ENCODE measurements at places on chromosomes 11 and 22.

- DNase-seq: no peak
Observed at GRCh38 chr11:76279646-76280045, 73.3 kb upstream of the WNT11 start.

GRCh38 chr11:8262552-8263108 lies 1.0 kb downstream of the LMO1 start:
- no peak for DNase-seq

DNA sequence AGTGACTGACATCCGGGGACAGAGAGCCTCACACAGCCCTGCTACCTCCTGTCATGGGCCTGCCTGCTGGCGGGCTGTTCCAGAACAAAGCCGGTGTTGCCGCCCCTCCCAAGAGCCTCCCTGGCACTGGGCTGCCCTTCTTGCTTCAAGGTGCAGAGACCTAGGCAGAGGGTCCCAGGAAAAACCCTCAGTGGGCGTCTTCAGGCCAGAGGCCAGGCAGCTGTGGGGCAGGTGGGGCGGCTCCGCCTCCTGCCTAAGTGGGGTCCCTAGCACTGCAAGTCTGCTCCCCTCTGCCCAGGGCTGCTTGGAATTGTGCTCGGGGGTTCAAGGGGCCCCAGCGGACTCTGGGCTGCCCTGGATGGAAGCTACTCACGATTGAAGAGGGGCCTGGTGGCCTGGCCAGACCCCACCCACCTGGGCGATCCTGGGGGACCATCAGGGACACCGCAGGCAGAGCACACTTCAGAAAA lies 20.4 kb upstream of the GNB1L start:
- DNase-seq: no peak

GRCh38 chr11:4118107-4118506 lies 23.5 kb downstream of the RRM1 start:
- no peak for DNase-seq

- no peak for DNase-seq
Observed at GRCh38 chr11:15057329-15057728, 16.1 kb upstream of the CALCB start.

GRCh38 chr11:4881188-4881587 lies 512 bp upstream of the OR51T1 start:
- no peak for DNase-seq

DNA sequence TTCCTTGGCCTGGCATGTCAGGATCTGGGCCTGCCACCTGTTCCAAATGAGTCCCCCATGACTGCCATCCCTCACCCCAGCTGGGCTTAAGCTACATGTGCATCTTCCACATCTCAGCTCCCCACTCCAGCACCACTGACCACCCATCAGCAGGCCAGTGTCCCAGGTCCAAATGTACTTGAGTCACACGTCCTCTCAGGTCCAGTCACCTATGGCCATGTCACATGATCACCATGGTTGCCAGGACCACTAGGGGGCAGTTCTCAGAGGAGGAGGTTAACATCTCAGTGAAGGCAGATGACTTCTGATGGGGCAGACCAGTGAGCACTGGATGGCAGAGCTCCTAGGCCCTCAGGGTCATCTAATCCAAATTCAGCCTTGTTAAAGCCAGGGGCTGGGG lies 41.9 kb upstream of the WNT11 start:
- no peak for DNase-seq

DNA sequence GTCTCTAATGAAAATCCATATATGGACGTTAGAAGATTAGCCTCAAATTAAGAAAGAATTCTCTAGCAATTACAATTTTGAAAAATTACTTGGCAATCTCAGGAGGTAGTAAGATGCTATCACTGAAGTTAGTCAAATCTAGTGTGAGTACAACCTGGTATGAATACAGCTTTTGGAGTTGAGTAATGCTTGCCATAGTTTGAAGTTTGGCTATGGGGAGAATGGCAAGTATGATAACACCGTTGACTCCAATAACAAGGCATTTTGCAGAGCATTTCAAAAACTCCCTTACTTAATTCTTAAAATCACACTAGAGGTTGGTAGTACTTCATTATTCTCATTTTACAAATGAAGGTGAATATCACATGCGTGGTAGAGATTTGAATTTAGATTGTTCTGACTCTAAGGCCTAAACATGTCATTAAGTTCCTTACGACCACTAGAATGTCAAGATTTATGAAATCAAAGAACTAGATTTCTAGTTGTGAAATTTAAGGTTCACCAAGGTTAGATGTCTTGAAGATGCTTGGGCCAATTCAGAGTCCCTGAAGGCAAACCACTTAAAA lies 355.4 kb downstream of the ETS1 start:
- DNase-seq: no peak

DNA sequence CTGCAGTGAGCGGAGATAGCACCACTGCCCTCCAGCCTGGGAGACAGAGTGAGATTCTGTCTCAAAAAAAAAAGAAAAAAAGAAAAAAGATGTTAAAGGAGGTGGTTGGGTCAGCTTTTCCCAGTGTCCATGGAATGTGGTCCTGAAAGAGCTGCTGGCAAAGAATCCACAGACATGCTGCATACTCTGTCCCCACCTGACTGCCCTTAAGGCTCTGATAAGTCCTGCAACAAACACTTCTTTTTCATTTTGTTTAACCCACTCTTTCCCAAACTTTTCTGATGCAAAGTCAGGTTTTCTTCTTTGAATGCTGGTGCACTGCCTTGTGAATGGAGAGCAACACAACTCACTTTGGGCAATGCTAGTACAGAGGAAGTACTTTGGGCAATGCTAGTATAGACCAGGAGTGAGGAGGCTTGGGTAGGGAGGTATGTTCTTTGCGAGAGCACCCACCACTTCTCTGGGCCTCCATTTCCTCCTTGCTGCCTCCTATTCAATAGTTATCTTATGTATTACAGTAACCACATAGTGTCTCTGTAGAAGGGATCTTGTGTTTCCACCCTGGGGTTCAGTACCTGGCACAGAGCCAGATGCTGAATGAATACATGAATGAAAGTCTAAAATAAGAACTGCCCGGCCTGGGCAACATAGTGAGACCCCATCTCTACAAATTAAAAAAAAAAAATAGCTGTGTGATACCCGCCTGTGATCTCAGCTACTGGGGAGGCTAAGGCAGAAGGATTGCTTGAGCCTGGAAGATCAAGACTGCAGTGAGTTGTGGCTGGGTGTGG lies 18.9 kb downstream of the LIF start:
- DNase-seq: no peak

DNA sequence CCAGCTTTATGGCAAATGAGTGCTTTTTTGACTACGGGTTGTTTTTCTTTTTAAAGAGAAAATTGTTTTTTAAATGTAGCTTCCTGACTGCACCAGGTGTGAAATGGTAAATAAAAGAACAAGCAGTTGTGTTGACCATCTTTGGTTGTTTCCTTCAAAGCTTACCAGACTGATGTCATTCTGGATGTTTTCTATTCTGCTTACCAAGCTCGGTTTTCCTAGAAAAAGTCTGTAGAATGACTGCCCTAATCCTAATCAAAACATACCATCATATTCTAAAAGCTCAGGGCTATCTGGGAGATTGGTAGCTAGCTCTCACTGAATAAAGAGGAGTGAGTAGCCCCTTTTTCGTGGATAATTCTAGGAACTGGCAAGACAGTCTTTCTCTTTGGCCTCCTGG lies 77.7 kb downstream of the GAB2 start:
- no peak for DNase-seq

DNA sequence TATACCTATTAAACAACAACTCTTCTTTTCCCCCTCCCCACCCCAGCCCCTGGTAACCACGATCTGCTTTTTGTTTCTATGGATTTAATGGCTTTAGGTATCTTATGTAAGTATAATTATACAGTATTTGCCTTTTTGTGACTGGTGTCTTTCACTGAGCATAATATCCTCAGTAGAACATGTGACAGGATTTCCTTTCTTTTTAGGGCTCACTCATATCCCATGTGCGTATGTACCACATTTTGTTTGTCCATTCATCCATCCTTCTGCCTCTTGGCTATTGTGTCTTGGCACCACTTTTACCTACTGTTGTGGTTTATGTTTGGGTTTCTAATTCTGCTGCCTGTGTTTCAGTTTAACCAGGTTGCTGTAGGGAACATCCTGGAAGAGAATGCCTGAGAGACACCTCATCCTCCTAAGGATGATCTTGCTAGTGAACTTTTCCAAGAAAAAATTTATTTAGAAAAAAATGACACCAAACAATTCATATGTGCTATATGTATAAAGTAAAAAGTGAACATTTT lies 77.6 kb upstream of the SESN3 start:
- no peak for DNase-seq

DNA sequence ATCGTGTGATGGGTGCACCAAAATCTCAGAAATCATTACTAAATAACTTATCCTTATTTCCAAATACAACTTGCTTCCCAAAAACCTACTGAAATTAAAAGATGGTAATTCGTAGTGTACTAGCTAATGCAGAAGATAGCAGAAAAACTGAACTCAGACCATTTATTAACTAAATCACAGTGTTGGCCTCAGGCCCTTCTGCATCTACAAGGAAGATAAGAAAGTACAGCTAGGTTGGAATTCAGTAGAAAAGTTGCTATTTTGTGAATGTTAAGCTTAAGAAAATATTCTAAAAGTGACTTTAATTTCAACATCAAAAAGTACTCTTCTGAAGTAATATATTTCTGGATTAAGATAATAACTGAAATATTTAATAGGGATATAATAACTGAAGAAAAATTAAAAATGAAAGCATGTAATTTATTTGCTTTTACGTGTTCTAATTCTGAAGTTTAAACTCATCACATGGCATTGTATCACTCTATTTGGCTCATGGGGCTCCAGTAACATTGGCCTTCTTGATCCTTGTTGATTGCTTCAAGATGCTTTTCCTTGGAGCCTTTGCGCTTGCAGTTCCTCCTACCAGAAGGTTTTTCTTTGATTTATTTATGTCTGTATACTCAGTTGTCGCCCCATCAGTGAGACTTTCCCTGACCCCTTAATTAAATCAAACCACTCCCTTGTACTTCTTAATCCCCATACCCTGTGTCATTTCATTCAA lies 847.9 kb upstream of the ANO3 start:
- DNase-seq: no peak

GRCh38 chr11:87128372-87128771 lies 90.6 kb downstream of the TMEM135 start:
- no peak for DNase-seq

- no peak for DNase-seq
Observed at GRCh38 chr22:43880541-43880991, 11.2 kb downstream of the PNPLA5 start.

- no peak for DNase-seq
Observed at GRCh38 chr11:85884581-85885021, 29.4 kb downstream of the CCDC83 start.

DNA sequence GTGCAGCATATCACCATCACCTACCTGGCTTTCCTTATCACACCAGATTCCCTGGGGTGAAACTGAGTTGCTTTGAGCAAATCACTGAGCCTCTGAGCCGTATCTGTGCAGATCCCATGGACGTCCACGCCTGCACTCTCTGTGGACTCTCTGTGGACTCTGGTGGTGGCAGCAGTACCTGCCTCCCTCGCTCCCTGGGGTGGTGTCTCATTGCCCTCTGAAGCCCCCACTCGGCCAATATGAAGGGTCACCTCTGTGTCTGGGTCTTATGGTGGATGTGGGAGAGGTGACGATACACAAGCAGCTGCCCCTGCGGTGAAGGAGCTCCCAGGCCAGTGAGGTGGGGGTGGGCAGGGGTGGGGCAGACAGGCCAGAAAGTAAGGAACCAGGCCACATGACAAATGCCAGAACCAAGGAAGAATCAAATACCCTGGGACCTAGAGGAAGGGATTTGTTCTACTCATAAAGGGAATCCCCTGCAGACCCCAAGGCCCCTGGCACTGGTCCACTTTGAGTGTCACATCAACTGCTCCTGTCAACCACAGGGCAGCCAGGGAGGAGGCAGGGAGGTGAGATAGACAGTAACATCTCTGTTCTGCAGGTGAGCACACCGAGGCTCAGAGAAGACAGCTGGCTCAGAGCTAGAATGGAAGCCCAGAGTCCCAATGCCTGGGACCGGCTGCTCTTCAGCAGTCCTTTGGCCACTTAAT lies 9.2 kb upstream of the CHST1 start:
- no peak for DNase-seq

GRCh38 chr22:49957826-49958365 lies 2.7 kb upstream of the PIM3 start:
- DNase-seq: no peak

- DNase-seq: no peak
Observed at GRCh38 chr11:494761-495536, 12.1 kb downstream of the RNH1 start.

DNA sequence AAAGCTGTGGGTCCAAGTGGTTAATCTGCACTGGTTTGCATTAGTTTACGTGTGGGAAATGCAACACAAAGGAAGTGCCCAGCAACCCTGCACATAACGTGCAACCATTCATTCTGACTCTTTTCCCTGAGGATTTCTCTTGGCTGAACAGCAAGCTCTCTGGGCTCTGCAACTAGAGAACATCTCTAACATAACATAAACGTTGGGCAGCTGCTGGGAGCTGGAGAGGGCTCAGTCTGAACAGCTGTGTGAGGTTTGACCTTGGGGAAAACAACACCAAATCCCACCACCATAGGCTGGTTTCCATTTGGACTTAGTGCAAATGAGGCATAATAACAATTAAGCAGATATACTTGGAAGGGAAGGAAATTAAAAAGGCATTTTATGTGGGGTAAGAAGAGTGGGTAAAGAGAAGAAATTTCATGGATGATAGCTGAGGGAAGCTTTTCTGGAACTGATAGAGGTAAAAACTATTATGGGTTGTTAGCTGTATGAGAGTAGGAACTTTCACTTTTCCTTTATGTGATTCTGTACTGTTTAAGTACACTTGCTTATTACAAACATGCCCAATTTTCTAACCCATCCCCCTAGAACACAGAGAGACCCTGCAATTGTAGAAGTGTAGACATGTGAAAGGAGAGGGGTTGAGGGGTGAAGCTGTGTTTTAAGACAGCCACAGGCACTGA lies 76.2 kb downstream of the SNX19 start:
- no peak for DNase-seq

DNA sequence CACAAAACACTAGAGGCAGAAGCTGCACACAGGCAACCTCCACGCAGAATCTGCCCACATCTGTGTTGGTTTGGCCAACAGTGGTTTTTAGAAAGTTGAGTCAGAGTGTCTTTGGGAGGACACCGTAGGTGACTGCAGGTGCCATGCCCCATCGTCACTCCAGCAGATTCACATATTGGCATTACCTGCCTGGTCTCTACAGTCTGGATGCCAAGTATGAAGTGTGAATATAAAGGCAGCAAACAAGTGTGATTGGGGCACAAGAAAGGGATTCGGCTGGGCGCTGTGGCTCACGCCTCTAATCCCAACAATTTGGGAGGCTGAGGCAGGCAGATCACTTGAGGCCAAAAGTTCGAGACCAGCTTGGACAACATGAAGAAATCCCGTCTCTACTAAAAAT lies 11.0 kb upstream of the FXYD2 start:
- DNase-seq: no peak

DNA sequence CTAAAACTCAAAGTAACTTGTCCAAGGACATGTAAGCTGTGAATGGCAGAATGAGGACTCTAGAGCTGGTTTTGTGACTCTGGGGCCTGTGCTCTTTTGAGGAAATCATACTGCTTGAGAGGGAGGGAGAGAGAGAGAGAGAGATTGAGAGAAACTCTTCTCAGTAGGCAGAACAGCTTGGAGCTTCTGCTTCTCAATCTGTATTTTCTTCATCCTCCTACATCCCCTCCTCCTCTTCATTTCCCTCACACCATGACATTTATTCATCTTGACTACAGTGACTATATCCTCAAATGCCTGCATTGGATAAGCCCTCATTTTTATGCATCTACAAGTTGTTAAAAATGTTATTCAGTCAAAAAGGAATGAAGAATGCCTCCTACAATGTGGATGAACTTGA lies 23.7 kb upstream of the OR10D3 start:
- no peak for DNase-seq
